Fibroblast of lung (primary cell): ENCODE measurements at places on chromosomes 13 and 19.

DNA sequence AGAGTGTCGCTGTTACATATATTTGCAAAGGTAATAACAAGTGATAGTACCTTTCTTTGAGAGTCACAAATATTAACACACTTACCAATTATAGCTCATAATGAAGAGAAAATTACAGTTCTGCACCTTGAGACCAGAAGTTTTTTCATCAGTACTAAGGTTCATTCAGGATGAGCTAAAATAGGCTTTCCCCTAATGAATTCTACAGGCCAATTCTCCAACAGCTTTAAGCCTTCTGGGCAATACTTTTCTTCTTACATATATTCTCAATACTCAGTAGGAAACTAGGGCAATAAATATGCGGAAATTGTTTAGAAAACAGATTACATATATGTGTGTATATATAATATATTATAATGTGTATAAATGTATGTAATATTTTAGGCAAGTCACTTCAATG is 2672.8 kb upstream of the PCDH20 start:
- no peak for DNase-seq

- DNase-seq, result no peak
These were observed 2676.6 kb downstream of the PCDH9 start for GRCh38 chr13:64553411-64554129.

- no peak for DNase-seq
These were observed 291.1 kb upstream of the ARGLU1 start for GRCh38 chr13:106858903-106859532.

DNA sequence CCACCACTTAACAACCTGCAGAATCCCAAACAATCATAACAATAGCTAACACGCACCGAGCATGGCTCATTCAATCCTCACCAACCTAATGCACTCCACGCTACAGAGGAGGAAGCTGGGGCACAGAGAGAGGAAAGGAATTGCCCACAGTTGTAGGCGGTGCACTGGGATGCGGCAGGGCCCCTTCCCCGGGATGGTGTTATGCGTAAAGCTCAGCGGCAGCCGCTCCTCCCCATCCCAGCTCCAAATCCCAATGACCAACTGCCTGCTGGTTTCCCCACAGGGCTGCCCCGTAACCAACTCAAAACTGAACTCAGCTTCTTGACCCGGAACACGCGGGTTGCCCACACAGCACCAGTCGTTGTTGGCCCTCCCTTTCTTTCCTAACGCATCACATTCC is 42.2 kb downstream of the SERP2 start:
- no peak for DNase-seq

DNA sequence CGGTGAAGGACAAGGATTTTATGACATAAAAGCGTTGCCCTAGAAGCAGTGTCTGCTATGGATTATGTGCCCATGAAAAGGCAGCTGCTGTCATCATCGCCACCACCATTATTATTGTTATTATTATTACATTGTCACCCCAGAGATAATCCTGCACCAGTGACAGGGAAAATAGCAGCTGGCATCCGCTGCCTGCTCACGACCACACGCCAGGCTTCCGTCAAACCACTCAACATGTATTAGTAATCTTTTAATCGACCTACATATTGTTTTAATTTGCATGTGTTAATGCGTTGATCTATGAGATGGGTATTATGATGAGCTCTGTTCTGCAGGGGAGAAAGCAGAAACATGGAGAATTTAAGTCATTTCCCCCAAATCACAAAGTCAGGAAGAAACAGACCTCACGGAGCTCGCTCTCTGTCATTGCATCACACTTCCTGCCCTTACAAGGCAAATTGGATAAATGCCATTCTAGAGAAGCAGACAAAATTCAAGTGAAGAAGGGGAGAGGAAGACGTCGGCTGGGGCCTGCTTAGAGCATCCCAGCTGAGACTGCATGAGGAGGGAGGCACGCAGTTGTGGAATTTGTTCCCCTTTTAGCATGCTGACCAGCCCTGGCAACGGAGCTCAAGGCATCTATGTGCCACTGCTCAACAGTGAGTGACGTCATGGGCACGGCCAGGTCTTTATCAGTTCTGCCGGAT is at the start of gene FFAR3:
TSS of gene FFAR3 (plus strand) at position 594 of the 707 bp plus-strand sequence. CDS start 431 bp downstream, outside the sequence.
- peak; percentile 56 for DNase-seq

- no peak for DNase-seq
These were observed 78.3 kb downstream of the IER2 start for GRCh38 chr19:13228561-13228960.

- no peak for DNase-seq
These were observed 122.7 kb upstream of the FRY start for GRCh38 chr13:31908696-31909411.

DNA sequence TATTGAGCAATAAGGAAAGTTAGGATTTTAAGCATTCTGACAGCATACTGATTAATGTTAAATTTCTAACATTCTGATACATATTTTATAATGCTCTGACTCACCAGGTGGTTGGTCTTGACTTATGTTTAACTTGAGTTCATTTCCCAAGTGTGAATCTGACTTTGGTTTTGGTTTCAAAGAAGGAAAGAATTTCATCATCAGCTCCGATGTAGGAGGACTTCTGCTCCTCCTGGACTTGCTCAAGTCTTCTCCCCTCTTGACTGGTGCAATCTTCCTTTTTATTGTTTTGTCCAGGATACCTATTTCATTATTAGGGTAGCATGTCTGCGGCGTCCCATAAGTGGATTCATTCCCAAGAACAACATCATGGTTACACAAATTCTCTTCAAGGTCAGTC is 141.3 kb downstream of the RNF17 start:
- peak; percentile 22 for DNase-seq

- DNase-seq, result no peak
These were observed 239.4 kb downstream of the COL4A1 start for GRCh38 chr13:110067355-110068175.

DNA sequence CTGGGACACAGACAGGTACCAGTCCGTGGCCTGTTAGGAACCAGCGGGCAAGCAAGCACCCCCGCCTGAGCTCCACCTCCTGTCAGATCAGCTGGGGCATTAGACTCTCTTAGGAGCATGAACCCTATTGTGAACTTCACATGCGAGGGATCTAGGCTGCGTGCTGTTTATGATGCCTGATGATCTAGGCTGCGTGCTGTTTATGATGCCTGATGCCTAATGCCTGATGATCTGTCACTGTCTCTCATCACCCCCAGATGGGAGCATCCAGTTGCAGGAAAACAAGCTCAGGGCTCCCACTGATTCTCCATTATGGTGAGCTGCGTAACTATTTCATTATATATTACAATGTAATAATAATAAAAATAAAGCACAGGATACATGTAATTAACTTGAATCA is 3.6 kb downstream of the RASGRP4 start:
- no peak for DNase-seq

GRCh38 chr19:56088497-56089215 is 32.4 kb downstream of the ZNF787 start:
- no peak for DNase-seq

- DNase-seq, result no peak
These were observed 1.2 kb upstream of the KCNA7 start for GRCh38 chr19:49073514-49074378.

DNA sequence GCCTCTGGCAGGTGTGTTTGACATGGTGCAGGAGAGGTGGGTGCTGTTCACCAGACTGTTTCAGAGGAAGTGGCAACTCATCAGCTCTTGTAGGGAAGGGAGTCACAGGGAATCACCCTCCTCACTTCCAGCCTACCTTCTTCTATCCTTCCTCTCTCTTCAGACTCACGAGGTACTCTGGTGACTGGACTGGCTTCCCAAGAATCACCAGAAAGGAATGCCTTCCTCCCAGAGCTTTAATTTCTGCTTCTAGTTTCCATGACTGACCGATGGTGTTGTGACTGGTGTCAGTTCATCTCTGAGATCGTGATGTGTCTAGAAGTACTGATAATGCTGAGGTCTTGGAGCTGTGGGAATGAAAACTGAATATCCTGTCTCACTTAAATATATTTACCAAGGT is 247.3 kb downstream of the KCTD12 start:
- DNase-seq, result no peak

- DNase-seq, result peak; percentile 47
These were observed 123.2 kb downstream of the ENOX1 start for GRCh38 chr13:43663474-43664090.

DNA sequence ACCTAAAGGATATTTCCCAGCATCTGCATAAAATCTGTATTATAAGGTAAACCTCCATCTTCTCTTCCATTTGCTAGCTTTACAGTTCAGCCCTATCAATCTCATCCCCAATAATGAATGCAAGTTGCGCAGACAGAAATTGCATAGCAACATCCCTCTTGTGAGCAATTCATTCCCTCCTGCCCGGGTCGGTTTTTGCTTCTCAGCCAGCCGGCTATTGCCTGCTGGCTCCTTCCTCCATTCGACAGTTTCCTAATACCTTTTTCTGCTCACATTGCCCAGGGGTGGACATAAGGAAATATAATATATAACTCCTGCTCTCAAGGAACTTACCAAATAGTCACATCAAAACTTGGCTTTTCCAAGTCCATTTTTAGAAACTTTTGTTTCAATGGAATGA is 125.2 kb downstream of the FGF9 start:
- no peak for DNase-seq

GRCh38 chr13:65744836-65745235 is 1485.3 kb downstream of the PCDH9 start:
- DNase-seq, result peak; percentile 69

DNA sequence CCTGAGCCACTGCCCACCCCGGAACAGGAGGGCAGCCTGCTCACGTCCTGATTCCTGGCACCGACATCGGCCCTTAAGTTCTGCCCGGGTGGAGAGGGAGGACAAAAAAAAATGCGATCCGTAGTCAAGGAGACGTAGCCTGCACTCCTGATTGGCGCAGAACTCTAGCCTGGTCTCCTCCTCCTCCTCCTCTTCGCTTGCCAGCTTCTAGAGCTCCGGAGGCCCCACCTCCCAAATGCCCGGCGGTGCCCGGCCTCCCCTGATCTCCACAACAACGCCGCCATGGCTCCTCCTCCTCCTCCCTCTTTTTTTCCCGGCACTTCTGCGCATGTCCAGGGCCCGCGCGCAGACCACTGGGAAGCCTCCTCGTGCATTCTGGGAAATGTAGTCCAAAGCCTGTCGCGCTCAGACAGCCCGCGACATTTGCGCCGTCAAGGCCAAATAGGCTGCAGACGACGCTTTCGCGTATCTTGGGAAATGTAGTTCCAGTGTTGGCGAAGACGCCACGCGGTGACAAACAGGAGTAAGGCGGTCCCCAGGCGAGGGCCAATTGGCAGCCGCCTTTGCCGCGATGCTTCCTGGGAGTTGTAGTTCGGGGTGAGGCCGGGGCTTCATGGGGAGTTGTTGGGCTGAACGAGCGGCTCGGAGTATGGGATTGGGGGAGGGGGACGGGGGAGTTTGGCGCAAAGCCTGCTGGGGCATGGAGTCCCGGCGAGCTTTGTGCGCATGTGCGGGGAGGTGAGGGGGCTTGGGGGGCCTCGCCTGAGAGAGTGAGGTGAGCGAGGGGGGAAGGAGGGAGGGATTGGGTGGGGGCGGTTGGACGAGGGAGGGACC is at the start of gene ZNF444:
TSS of gene ZNF444 (plus strand) at position 705 of the 834 bp plus-strand sequence. CDS start 5,625 bp downstream, outside the sequence.
- DNase-seq, result peak; percentile 99

DNA sequence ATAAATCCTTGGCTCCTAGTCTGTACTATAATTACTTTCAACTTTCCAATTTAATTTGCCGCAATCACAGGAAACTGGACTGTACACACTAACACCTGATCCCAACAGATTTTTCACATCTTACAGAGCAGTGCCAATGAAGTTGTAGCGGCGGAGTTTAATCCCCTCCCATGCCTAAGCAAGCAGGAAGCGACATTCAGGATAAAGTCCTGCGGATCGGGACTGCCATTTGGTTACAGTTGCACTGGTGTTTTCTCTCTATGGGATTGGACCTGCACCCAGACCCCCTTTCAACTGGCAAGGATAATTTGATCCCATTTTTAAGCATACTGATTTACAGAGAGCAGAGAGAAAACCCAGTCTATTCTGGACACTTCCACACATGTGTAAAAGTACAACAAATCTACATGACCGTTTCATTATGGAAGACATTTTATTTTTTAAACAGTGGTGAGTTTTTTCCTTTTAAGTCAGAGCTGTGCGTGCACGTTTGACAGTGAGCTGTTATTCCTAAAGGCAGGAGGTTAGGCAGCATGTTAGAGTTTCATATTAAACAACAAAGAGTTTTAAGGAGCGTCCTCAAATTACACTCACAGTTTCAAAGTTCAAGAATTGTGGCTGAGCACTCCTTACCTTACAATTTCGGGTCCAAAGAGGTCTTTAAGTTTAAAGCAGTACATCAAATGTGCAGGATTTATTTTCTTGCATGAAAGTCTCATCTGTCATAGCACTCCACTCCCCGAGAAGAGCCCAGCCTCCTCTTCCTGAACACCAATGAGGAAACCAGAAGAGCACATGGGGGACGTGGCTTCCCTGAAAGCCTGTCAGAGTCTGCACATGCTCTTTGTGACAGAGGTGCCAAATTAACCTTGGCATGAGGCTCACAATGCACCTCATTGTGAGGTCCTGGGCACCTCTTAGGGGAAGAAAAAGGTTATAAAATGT is 141.6 kb upstream of the RFC3 start:
- DNase-seq, result peak; percentile 45

DNA sequence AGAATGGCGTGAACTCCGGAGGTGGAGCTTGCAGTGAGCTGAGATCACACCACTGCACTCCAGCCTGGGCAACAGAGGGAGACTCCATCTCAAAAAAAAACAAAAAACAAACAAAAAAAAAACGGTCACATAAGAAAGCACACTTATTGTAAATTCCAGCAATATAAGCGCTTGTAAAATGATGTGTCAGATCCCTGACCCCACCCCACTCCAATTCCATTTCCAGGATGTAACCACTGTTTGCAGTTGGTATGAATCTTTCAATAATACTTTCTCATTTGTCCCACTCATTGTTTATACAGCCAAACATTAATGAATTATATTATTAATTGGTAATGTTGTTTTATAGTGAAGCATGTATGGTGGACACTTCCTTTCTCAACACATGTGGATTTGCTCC is 15.9 kb upstream of the CEACAM1 start:
- DNase-seq, result no peak

DNA sequence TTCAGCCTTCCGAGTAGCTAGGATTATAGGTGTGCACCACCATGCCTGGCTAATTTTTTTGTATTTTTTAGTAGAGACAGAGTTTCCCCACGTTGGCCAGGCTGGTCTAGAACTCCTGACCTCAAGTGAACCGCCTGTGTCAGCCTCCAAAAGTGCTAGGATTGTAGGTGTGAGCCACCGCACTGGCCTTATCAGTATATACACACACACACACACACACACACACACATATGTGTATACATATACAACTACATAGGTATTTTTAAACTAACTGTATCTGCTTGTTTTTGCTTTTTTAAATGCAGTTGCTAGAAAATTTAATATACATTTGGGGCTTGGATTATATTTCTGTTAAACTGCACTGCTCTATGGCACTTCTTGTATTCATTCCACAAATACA is 3.1 kb downstream of the CARD8 start:
- no peak for DNase-seq

- peak; percentile 10 for DNase-seq
These were observed 1081.9 kb downstream of the SLITRK1 start for GRCh38 chr13:82800391-82800790.
